PC-3 (cell line): ENCODE measurements at places on chromosomes 3 and 15. TPM values are rescaled to one million over a fixed set of nuclear protein-coding genes. Genes with fewer than 3 reads are reported as not detected.
A peak's percentile ranks its signal among the peaks of the same experiment; 100 is the strongest.

The FEZF2 gene
- not detected in 2 replicates for total RNA-seq

The AQP9 gene
- total RNA-seq: 0.12 TPM in 1 of 2 replicates, not detected in the other

DNA sequence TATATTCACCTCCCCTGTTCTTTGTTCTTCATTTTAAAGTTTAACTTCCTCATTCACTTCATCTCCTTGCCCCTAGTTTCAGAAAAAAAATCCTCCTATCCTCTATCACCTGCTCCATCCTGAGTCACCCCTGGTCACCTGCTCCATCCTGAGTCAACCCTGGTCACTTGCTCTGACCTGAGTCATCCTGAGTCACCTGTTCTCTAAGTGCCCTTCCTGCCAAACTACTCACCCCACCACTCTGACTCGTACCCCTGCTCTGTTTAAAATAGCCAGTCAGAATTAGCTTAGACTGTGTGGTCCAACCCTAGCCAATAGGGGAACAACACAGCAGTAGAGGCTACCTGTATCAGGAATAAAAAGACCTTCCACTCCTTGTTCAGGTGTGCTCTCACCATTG, 716.9 kb downstream of the ZBBX start:
- DNase-seq: peak; percentile 88

DNA sequence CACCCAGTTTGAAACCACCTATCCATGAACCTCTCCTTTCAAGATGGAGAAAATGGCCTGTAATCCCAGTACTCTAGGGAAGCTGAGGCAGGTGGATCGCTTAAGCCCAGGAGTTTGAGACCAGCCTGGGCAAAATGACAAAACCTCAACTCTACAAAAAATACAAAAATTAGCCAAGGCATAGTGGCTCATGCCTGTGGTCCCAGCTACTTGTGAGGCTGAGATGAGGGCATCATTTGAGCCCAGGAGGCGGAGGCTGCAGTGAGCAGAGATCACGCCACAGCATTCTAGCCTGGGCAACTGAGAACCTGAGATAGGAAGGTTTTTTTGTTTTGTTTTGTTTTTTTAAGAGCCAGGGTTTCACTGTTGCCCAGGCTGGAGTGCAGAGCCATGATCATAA, 5.4 kb downstream of the TKT start:
- no peak for DNase-seq

DNA sequence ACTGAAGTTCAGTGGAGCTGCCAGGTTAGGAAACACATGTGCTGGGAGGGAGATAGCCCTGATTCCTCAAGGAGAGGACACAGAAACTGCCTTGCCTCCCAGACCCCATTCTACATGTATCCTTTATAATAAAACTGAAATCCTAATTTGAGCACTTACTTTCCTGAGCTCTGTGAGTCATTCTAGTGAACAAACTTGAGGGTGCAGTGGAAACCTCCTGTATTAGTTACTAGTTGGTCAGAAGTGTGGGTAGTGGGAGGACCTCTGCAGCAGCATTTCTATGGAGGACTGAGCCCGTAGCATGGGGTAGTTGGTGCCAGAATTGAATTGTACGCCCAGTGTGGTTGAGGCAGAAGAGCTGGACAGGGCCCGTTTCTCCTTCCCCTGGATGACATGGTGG, 23.9 kb downstream of the ATP1B3 start:
- DNase-seq: no peak

DNA sequence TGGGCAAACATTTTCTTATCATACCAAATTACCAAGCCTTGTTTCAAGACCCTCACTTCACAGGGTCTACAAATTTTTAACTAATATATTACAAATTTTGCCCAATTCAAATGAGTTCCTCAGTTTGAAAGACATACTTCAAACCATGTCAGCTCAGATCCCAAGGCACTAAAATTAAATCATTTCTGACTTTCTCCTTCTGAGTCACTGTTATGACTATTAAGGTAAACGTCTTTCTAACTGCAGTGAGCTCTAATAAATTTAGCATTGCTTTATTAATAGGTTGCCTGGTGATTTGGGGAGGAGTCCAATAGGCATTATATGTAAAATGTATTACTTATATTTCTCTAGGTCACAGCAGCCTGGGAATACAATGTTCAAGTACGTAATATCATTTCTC, 158.2 kb upstream of the ARHGEF26 start:
- peak; percentile 73 for DNase-seq

DNA sequence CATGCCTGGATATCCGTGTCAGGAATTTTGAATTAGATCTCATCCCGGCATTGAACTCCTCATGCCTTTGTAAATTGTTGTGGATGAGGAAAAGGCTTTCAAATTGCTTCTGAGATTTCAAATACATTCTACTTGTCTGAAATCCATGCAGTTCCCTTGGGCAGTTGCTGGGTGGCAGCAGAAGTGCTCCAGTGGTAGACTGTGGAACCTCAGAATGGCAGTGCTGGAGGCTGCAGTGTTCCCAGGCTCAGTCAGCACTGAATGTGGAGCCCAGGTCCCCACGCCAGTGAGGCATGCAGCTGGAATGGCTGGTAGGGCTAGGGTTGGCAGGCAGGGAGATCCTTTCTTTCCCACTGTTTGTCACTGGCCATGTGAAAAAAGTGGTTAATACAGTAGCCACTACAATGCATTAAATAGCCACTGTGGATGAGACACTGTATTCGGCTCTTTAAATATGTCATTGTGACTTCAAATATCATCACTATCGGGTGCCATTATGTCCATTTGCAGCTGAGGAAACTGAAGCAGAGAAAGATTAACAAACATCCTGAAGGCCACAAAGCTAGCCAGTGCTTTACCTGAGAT, 98.6 kb downstream of the TPRG1 start:
- DNase-seq: peak; percentile 93

DNA sequence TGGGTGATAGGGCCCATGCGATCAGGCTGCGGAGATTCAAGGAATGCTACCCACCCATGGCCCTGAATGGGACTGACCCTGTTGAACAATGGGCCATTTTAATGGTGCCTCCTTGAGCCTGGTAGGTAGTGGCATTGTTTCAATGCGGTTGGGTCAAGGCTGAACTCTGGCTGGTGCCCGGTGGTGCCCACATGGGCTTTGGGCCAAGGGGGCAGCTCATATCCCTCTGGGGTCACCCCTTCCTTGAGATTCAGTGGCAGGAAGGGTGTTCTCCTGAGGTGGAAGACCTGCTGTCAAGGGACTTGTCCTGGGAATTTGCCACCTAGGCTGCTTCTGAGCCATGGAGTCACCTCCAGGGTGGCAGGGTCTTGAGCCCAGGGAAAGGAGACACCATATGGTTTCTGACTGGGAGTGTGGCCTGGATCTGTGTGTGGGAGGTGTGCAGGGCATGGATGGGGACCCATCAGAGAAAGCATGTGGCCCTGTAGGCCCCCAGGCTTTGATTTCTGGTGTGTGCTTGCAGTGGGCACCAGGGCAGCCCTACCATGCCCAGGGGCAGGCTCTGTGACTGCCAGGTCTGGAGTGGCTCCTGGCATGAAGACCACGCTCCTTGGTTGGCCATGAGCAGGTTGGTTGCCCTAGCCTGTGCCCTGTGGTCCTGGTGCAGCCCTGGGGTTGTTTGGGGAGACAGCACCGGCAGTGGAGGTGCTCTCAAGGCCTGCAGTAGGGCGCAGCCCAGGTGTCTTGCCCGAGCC, 199.9 kb downstream of the UBE3A start:
- DNase-seq: no peak
